ENCODE measurements at places on chromosomes 16 and 17.

GRCh38 chr17:57985675-57985974 lies 2.4 kb downstream of the VEZF1 start:
- peak; percentile 84 for DNase-seq

DNA sequence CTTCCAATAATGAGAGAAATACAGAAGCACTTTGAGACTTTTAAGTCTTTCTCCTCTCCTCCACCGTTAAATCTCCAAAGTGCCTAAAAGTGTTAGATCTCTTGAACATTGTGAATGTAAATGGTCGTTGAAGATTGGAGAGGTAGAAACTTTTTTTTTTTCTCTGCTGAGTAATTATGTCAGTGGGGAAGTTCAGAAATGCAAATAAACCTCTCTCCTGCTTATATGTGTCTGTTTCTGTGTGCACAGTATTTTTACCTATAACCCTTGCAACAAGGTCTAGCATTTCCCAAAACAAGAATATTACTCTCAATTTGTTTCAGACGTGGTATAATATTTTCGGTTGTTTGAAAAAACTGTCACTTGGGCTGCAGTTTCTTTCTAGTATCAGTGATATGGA lies 833.6 kb upstream of the CDH8 start:
- DNase-seq: no peak

GRCh38 chr17:5198472-5198871 lies 6.8 kb upstream of the ZNF594 start:
- DNase-seq: no peak

GRCh38 chr17:65389949-65390348 lies 171.5 kb downstream of the AXIN2 start:
- peak; percentile 89 for DNase-seq

DNA sequence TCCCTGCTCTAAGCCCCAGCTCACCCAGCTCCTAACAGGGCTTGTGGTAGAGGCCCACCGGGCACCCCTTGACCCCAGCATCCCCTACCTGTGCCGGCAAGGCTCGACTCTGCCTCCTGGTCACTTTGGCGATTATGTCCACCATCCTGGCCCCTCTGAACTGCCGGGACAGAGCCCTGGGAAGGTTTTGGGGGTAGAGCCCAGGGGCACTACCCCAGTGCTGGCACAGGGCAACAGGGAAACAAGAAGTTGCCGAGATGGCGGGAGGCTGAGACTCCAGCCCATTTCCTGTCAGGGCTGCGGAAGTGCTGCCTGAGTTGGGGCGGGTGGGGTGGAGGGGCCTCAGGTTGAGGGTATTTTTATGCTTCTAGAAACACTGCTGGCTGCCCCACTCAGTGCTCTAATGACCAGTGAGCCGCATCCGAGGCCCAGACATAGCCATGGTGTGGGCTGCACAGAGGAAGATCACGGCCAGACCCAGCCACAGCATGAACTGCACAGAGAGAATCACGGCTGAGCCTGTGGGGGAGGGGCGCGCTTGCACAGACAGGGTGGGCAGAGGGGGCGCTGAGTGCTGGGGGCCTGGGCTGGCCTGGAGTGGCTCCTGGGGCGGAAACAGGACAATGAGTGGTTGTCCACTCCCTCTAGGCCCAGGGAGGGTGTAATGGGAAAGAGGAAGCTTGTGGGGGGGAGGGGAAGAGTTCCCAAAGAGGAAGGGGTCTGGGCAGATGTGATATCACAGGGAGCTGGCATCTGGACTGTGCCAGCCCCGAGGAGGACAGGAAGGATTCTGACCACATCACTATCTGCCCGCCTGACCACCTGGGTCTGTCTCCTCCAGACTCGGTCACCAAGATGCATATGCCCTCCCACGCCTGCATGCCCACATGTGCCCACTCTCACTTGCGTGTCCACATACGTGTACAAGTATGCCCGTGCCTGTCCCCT lies 22.3 kb downstream of the ARHGAP27 start:
- DNase-seq: no peak

DNA sequence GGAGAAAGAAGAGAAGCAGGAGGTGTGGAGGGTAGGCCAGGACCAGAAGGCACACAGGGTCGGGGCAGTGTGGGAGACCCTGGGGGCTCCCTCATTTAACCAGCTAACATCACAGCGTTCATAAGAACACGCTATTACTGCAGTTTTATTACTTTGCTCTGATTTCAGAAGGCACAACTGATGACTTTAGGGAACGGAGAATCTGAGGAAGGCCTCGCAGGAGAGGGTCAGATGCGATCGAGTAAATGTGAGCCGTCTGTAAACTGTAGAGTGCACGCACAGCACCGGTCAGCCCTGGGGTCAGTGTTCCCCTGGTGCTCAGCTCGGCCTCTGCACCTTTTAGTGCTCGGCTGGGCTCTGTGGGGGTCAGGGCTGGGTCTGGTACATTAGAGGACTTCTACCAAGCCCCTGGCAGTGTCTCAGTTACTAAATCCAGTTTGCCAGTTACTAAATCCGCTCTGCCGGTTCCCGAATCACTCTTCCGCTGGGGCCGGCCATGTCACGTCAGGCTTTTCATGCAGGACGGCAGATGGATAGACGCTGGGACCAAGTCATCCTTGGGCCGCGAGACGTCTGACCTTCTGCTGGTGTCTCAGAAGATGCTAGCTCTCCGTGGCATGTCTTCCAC lies 325.9 kb downstream of the SEC14L1 start:
- no peak for DNase-seq

DNA sequence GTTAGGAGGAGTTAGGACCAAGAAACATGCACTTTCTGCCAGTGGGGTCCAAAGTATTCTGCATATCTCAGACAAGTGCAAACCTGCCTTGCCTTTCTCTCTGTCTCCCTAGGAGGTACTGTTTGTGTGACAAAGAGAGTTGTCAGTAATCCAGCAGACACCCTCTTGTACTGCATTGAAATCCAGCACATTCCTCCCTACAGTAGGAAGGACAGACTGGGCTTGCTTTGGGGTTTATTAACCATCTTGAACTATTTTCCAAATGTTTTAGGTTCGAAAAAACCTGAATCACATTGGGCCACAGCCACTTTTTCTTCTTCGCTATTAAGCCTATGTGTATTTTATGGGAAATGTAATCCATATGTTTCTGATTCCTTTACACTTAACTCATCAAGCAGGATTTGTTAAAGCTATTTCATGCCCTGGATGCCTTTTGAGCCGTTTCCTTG lies 204.2 kb upstream of the KCNJ16 start:
- peak; percentile 82 for DNase-seq

DNA sequence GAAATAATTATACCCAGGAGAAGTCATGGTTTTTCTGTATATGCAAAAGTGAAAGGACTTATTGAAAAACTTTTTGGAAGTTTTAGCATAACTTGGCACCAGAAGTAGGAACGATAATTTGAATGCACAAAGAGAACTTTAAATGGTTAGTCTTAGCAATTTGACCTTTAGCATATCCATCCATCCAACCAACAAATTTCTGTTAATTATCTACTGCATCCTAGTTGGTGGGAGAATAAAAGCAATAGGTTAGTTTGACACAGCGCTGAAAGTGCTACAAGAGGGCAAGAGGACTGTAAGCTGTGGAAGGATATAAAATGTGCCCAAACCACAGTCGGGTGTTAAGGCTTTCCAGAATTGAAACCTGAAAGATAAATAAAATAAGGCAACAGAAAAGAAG lies 17.6 kb downstream of the SPAG9 start:
- DNase-seq: no peak

- peak; percentile 74 for DNase-seq
These were observed 101.9 kb downstream of the STX8 start for GRCh38 chr17:9473711-9474110.

- DNase-seq: peak; percentile 72
These were observed at the start of gene CLCN7 for GRCh38 chr16:1474796-1475551. TSS of gene CLCN7 (minus strand) at chr16:1475028. CDS start at chr16:1474974, 54 bp downstream.

DNA sequence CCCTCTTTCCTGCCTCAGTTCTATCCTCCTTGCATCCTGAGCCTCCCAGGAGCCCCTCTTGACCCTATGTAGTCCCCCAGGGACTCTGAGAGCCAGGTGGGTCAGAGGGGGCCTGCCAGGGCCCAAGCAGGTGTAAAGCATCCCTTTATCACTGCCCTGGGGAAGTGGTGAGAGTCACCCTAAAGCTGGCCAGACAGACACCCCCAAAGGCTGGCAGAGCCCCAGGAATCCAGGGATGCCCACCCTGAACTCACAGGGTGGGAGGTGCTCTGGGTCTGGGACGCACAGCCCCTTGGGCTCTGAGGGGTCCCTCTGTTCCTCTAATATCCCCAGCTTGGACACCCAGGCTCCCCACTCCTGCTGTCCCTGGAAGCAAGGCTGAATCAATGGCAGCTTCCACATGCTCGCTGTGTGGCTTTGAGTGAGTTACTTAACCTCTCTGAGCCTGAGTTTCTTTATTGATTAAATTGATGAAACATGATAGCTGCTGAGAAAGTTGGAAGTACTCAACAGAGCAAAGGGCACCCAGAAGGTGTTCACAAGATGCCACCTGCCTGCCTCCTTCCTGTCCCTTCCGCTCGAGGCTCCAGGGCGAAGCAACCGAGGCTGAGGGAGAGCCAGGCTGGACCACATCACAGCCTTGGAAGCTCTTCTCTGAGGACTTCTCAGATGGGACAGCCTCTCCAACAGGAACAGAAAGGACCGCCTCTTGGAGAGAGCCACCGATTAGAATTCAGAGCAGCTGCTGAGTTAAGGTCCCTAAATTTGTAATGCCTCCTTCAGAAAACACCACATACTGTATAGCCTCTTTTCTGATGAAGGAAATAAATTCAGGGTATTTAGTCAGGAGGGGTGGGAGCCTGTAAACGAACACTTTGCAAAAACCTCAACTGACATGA lies 67.1 kb upstream of the DOC2B start:
- DNase-seq: no peak

DNA sequence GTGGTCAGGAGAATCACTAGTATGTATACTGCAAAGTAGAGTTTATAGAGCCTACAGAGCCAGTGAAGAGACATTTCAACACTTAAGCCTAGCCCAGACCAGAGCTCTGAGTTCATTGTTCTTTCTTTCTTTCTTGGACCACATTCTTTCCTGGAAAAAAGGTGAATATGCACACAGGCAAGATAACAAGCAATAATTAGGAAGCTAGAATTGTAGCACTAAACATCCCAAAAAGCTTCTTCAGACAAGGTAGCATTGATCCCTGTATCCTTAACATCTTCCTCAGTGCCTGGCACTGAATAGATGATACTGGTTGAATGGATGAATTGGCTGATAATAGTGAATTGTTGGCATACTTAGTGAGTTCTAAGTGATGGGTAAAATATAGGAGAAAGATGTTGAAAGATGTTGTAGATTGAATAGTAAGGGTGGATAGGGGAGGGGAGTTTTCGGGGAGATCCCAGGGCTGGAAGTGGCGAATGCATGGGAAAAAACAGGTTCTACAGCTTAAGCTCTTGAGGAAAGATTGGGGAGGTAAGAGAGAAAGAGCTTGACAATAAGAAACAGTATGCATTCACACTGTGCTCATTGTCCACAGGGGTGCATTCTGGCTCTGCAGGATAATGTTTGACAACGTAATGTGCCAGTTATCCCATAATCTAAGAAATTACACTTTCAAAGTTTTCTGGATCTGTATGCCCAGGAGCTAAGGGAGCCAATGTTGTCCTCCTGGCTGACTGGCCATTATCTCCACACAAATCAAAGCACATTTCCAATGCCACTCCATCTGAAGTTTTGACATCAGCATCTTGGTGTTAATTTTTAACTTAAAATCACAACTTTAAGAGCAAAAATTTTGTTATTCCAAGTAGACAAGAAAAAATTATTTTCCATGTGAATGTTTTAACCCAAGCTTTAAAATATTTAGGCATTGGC lies 35.6 kb downstream of the TUBD1 start:
- DNase-seq: no peak

GRCh38 chr17:80153004-80153403 lies 6.1 kb upstream of the EIF4A3 start:
- DNase-seq: no peak

GRCh38 chr17:74252211-74252610 lies 21.8 kb upstream of the DNAI2 start:
- DNase-seq: no peak

DNA sequence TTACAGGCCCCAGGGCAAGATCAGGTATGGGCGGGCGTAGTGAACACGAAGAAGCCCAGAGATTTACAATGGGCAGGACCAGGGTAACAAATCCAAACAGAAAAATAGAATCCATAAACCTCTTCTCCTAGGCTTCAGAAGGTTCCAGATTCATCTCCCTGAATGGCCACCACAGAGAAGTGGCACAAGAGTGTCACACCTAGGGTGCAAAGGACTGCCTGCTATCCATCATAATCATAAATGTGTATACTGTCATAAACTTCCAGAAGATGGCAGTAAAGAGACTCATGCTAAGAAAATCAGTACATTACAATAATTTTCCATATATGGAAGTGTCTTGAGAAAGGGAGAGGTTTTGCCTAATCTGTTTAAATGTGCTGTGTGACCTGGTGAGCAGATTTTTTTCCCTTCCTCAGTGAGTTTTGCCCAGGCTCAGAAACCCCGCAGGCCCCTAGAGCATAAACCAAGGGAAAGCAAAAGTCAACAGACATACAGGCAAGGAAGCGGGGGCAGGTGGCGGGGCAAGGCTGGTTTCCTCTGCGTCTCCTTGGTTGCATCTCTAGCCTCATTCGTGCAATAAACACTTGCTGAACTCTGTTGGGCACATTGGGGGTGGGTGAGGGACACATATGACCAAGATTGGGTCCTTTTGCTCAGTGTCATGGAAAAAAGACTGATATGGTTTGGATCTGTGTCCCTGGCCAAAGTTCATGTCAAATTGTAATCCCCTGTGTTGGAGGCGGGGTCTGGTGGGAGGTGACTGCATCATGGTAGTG lies 92.0 kb upstream of the CDH5 start:
- DNase-seq: peak; percentile 40

- DNase-seq: no peak
These were observed 120.2 kb upstream of the CACNG3 start for GRCh38 chr16:24135624-24136565.
